Dermis blood vessel endothelial cell (primary cell): ENCODE measurements at places on chromosomes 3 and 15. TPM values are rescaled to one million over a fixed set of nuclear protein-coding genes. Genes with fewer than 3 reads are reported as not detected.
A peak's percentile ranks its signal among the peaks of the same experiment; 100 is the strongest.

LRTM1 gene
- total RNA-seq: not detected in 2 replicates

STRC gene
- 0.33 TPM in 1 of 2 replicates, not detected in the other for total RNA-seq

MESP1 gene
- total RNA-seq: 0.14 and 0.34 TPM in 2 replicates

SOX14 gene
- total RNA-seq: not detected in 2 replicates

TRAK1 gene
- 52.1 and 67.3 TPM in 2 replicates for total RNA-seq

CA12 gene
- 0.68 and 0.79 TPM in 2 replicates for total RNA-seq

GRCh38 chr15:35071106-35071505 lies 14.0 kb downstream of the NANOGP8 start:
- DNase-seq: no peak

GRCh38 chr3:184777566-184778356 lies 34.2 kb upstream of the VPS8 start:
- peak; percentile 96 for DNase-seq

GRCh38 chr3:114803042-114803695 lies 343.9 kb downstream of the ZBTB20 start:
- DNase-seq: no peak

GRCh38 chr15:60120100-60120499 lies 116.0 kb downstream of the FOXB1 start:
- no peak for DNase-seq

GRCh38 chr3:197600796-197601565 lies 45.2 kb upstream of the BDH1 start:
- DNase-seq: no peak

GRCh38 chr3:72579191-72579580 lies 269.1 kb downstream of the SHQ1 start:
- no peak for DNase-seq
